ENCODE measurements at places on chromosomes 4 and X. TPM values are rescaled to one million over a fixed set of nuclear protein-coding genes. Genes with fewer than 3 reads are reported as not detected.

DNA sequence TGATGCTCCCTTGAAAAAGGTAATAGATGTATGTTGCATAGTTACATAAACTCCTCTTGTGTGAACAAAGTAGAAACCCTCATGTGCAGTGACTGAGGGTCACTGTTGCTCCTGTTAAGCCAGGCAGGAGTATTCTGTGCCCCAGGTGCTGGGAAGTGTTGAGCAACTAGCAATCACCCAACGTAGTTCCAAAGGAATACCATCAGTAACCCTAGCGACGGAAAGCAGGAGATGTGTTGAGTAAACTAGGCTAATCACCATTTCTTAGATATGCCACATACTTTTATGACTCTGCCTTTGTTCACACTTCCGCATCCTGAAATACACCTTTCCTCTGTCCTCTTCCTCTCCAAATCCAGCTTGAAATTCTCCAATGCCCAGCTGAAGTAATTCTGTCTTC, 50.9 kb upstream of the TAB3 start:
- DNase-seq: no peak
- no peaks in the 10 kb centered on the region for H3K27me3 ChIP-seq
- H3K4me1 ChIP-seq: no peaks in the 10 kb centered on the region
- no peak overlapping the region for H3K4me3 ChIP-seq
- H3K36me3 ChIP-seq: no peaks in the 10 kb centered on the region

DNA sequence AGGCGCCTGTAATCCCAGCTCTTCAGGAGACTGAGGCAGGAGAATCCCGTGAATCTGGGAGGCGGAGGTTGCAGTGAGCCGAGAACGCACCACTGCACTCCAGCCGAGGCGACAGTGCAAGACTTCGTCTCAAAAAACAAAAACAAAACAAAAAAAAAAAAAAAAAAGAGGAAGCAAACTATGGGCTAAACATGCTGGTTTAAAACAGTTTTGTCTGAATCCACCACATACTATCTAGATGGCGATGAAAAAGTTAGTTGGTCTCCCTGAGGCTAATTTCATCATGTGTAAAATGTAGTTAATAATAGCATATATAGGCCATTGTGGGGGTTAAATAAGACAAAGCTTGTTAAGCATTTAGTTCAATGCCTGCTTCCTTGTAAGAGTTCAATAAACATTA, 451.1 kb downstream of the RPA4 start:
- no peaks in the 10 kb centered on the region for H3K36me3 ChIP-seq
- DNase-seq: no peak
- H3K4me1 ChIP-seq: no peaks in the 10 kb centered on the region
- no peak overlapping the region for H3K27ac ChIP-seq
- H3K4me3 ChIP-seq: no peak overlapping the region

DNA sequence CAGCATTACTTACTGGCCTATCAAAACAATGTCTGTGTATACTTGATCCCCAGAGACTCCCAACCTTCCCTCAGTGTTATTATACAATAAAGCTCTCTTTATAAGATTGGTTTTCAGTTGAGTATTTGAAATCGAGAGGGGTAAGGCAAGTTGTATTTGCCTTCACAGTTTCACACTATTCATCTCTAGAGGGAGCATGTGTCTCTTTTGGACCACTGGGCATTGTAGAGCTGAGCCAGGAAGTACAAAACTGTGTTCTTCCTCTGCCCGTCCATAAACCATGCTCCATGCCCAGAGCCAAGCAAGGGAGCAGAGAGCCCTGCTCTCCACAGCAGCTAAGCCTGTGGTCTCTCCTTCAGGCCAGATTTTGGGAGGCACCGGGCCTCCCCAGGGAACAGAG, 61.5 kb upstream of the HHIP start:
- H3K4me3 ChIP-seq: no peak overlapping the region
- no peak for DNase-seq
- H3K27ac ChIP-seq: no peak overlapping the region
- H3K27me3 ChIP-seq: no peaks in the 10 kb centered on the region
- no peaks in the 10 kb centered on the region for H3K36me3 ChIP-seq

DNA sequence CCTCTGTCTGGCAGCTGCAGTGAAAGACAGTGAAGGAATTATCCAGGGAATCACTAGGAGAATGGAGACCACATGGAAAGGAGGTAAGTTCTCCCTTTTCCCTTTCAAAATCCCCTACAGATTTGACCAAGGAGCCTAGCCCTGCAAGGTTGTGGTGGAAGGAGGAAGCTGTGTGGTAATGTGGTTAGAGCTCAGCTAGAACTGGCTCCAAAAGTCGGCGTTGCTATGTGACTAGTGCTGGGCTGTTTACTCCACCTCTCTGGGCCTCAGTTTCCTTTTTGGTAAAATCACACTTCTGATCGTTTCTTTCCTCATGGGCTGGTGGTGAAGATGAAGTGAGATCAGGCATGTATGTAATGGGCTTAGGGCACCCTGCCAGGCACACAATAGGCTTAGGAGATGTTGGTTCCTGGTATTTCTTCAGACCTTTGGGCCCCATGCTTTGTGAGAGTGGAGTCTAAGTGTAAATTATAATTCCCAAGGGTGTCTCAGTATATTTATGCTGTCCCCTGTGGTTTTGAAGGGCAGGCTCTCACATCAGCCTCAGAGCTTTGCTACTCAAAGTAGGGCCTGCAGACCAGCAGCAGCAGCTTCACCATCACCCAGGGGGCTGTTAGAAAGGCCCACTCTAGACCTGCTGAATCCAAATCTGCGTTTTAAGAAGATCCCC, 183.7 kb upstream of the BCOR start:
- no peak for DNase-seq
- H3K4me1 ChIP-seq: no peaks in the 10 kb centered on the region
- peaks cover 25% of the 10 kb centered on the region for H3K27me3 ChIP-seq
- no peaks in the 10 kb centered on the region for H3K36me3 ChIP-seq

DNA sequence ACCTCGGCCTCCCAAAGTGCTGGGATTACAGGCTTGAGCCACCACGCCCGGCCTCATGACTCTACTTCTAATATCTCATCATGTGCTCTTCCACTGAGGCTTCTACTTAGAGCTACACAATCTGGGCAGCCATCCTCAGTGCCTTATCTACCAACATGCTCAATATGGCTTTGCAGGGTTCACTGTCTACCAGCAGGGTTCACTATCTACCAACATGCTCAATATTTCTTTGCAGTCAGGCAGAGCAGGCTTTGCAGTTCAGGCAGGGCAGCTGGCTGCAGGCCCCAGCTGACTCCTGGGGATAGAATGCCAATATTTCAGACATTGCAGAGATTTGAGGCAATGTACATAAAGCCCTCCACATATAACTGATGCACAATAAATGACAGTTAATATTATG, 47.5 kb downstream of the PKD2 start:
- no peaks in the 10 kb centered on the region for H3K4me1 ChIP-seq
- H3K36me3 ChIP-seq: peaks cover 69% of the 10 kb centered on the region
- no peak overlapping the region for H3K27ac ChIP-seq
- H3K27me3 ChIP-seq: no peaks in the 10 kb centered on the region

GRCh38 chr4:52057196-52057595, 6.1 kb downstream of the SPATA18 start:
- H3K27ac ChIP-seq: peak overlapping the region; percentile 21
- peaks cover 11% of the 10 kb centered on the region for H3K36me3 ChIP-seq
- peaks cover 42% of the 10 kb centered on the region for H3K4me1 ChIP-seq
- DNase-seq: peak; percentile 60
- peak overlapping the region; percentile 11 for H3K4me3 ChIP-seq

GRCh38 chr4:184473499-184474262, 669 bp downstream of the IRF2 start:
- H3K4me1 ChIP-seq: peaks cover 23% of the 10 kb centered on the region
- H3K27ac ChIP-seq: peak overlapping the region; percentile 98
- peak overlapping the region; percentile 99 for H3K4me3 ChIP-seq
- no peaks in the 10 kb centered on the region for H3K27me3 ChIP-seq

DNA sequence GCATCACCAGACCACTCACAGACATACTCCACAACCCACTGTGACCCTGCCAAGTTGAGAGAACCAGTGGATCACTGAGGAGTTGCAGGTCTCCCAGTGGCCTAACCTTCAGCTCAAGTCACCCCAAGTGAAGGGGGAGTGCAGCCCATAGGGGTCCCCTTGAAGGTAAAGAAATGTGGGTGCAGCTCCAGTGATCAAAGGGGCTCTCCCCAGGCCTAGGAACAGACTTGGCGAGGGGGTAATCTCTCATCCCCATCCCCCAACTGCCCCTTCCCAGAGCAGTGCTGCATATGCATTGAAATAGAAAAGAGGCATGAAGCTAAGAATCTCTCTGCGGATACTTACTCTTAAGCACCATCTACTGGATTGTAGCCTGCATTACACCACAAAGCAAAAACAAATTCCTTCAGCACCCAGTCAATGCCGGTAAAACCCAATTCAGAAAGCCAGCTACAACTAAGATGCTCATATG, 27.0 kb downstream of the MAGEE1 start:
- peaks cover 29% of the 10 kb centered on the region for H3K27me3 ChIP-seq
- DNase-seq: peak; percentile 20
- H3K4me1 ChIP-seq: no peaks in the 10 kb centered on the region
- no peak overlapping the region for H3K27ac ChIP-seq
- H3K36me3 ChIP-seq: no peaks in the 10 kb centered on the region
- H3K4me3 ChIP-seq: no peak overlapping the region

- peaks cover 8% of the 10 kb centered on the region for H3K36me3 ChIP-seq
- H3K27ac ChIP-seq: peak overlapping the region; percentile 73
- peak; percentile 62 for DNase-seq
- H3K4me1 ChIP-seq: peaks cover 13% of the 10 kb centered on the region
- no peak overlapping the region for H3K4me3 ChIP-seq
These were observed 96.3 kb downstream of the GEMIN8 start for GRCh38 chrX:13933352-13933751.

DNA sequence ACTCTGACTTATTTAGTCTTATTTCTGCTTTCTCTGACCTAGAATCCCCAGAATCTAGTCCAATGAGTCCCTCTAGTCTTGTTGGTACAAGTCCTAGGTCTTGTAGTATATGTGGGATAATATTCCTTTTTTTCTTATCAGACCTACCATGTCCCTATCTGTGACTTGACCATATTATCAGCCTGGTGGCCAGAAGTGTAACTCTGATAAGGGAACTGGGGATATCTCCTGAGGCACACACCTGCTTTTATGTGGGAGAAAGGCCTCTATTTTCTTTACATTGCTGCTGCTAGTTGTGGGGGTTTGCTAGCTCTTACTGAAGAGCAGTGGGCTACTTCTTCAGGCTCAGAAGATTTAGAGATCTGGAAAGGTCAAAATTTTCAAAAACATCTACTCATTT, 38.6 kb downstream of the CFAP299 start:
- no peak overlapping the region for H3K4me3 ChIP-seq
- no peak for DNase-seq
- no peaks in the 10 kb centered on the region for H3K4me1 ChIP-seq
- no peaks in the 10 kb centered on the region for H3K36me3 ChIP-seq
- no peaks in the 10 kb centered on the region for H3K27me3 ChIP-seq

- H3K27me3 ChIP-seq: no peaks in the 10 kb centered on the region
- no peak overlapping the region for H3K27ac ChIP-seq
- peaks cover 18% of the 10 kb centered on the region for H3K4me1 ChIP-seq
- DNase-seq: peak; percentile 60
These were observed 192.0 kb downstream of the SMIM20 start for GRCh38 chr4:26105815-26106699.

- H3K4me3 ChIP-seq: no peak overlapping the region
- H3K4me1 ChIP-seq: no peaks in the 10 kb centered on the region
- H3K27ac ChIP-seq: no peak overlapping the region
- no peaks in the 10 kb centered on the region for H3K27me3 ChIP-seq
- H3K36me3 ChIP-seq: no peaks in the 10 kb centered on the region
These were observed 15.0 kb downstream of the UGT8 start for GRCh38 chr4:114613560-114613959.

- no peaks in the 10 kb centered on the region for H3K36me3 ChIP-seq
- DNase-seq: no peak
- no peak overlapping the region for H3K4me3 ChIP-seq
- no peaks in the 10 kb centered on the region for H3K4me1 ChIP-seq
These were observed 106.5 kb downstream of the NYX start for GRCh38 chrX:41553688-41554087.

GRCh38 chrX:63934791-63935190, 149.8 kb upstream of the ARHGEF9 start:
- H3K4me1 ChIP-seq: peaks cover 6% of the 10 kb centered on the region
- H3K27ac ChIP-seq: no peak overlapping the region
- no peaks in the 10 kb centered on the region for H3K27me3 ChIP-seq
- H3K36me3 ChIP-seq: no peaks in the 10 kb centered on the region
- no peak overlapping the region for H3K4me3 ChIP-seq

- H3K4me3 ChIP-seq: no peak within 1 kb of the TSS
- DNase-seq: peak; percentile 21
- no peaks in the 10 kb centered on the region for H3K36me3 ChIP-seq
- H3K4me1 ChIP-seq: peaks cover 6% of the 10 kb centered on the region
- H3K27ac ChIP-seq: no peak within 1 kb of the TSS
- peaks cover 48% of the 10 kb centered on the region for H3K27me3 ChIP-seq
These were observed at the start of gene MAOB for GRCh38 chrX:43882294-43882681. Gene MAOB, minus strand, starts transcription at chrX:43882450. Its CDS starts 151 bp downstream, at chrX:43882299.

- no peak overlapping the region for H3K27ac ChIP-seq
- no peak overlapping the region for H3K4me3 ChIP-seq
- no peaks in the 10 kb centered on the region for H3K36me3 ChIP-seq
- DNase-seq: peak; percentile 32
- H3K27me3 ChIP-seq: no peaks in the 10 kb centered on the region
- peaks cover 12% of the 10 kb centered on the region for H3K4me1 ChIP-seq
These were observed 1440.2 kb downstream of the ADGRL3 start for GRCh38 chr4:62640296-62640695.

The SPIN3 gene
- total RNA-seq: 22.7 TPM

The GAGE1 gene
- total RNA-seq: not detected

The DCX gene
- not detected for total RNA-seq

The PRDM5 gene
- 7.3 TPM for total RNA-seq

The HTN1 gene
- not detected for total RNA-seq

The PDE6B gene
- total RNA-seq: not detected

The CLGN gene
- 10.7 TPM for total RNA-seq

The MYOZ2 gene
- not detected for total RNA-seq

The STS gene
- total RNA-seq: 2.4 TPM

The SPATA18 gene
- total RNA-seq: 28.9 TPM

The DDIT4L gene
- total RNA-seq: 0.23 TPM

The ITGB1BP2 gene
- total RNA-seq: 1.4 TPM

The PASD1 gene
- not detected for total RNA-seq

Data from MCF 10A (cell line).